ENCODE measurements at places on chromosomes 4 and X. TPM values are rescaled to one million over a fixed set of nuclear protein-coding genes. Genes with fewer than 3 reads are reported as not detected.

Gene JCHAIN
- total RNA-seq = 99.1 TPM

Gene LDOC1
- 19.1 TPM for total RNA-seq

Gene PTCHD1
- 0.20 TPM for total RNA-seq

Gene NOX1
- not detected for total RNA-seq

Gene SLIT2
- 181 TPM for total RNA-seq

Gene FAM184B
- total RNA-seq = 0.17 TPM

Gene UNC5C
- total RNA-seq = 6.7 TPM

Gene NMU
- 2.1 TPM for total RNA-seq

Gene SLC2A9
- total RNA-seq = 19.0 TPM

DNA sequence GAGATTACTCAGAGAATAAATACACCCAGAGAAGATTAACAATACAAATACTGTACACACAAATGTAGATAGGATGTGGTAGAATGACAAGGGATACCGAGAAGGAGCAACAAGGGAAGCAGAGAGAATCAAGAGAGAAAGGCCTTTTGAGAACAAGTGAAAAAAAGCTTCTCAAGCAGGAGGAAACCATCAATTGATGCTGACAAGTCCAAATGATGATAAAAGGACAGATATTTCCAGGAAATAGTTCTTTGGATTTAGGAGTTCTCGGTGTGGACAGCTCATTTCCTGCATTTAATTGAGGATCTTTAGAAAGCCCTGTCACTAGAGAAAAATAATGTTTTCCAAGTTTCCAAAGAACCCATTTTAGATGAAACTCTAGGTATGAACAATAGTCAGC is 48.1 kb downstream of the NPY5R start:
- no peak for DNase-seq

- DNase-seq = no peak
Measured at GRCh38 chr4:160928482-160928881, 1235.3 kb downstream of the FSTL5 start.

- DNase-seq = no peak
Measured at GRCh38 chrX:27675493-27675892, 85.3 kb downstream of the DCAF8L2 start.

- no peak for DNase-seq
Measured at GRCh38 chr4:82124932-82125786, 248.6 kb downstream of the HNRNPD start.

- no peak for DNase-seq
Measured at GRCh38 chr4:164768516-164768915, 14.6 kb downstream of the SMIM31 start.

DNA sequence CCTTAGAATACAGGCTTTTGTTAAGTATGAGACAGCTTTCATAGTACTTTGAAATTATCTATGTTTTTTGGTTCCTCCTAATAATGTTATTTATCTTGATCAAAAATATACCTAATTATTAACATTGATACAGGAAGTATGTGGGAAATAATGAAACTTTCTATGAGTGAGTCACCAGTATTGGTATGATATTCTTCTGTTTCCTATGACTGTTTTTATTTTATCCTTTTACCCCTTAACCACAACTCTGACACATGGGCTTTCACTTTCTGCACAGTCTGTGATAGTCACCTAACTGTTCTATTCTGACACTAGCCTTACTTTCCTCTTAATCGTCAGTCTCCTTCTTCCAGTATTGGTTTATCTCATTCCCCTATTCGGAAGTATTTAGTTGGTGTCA is 4.7 kb downstream of the THAP9 start:
- no peak for DNase-seq

DNA sequence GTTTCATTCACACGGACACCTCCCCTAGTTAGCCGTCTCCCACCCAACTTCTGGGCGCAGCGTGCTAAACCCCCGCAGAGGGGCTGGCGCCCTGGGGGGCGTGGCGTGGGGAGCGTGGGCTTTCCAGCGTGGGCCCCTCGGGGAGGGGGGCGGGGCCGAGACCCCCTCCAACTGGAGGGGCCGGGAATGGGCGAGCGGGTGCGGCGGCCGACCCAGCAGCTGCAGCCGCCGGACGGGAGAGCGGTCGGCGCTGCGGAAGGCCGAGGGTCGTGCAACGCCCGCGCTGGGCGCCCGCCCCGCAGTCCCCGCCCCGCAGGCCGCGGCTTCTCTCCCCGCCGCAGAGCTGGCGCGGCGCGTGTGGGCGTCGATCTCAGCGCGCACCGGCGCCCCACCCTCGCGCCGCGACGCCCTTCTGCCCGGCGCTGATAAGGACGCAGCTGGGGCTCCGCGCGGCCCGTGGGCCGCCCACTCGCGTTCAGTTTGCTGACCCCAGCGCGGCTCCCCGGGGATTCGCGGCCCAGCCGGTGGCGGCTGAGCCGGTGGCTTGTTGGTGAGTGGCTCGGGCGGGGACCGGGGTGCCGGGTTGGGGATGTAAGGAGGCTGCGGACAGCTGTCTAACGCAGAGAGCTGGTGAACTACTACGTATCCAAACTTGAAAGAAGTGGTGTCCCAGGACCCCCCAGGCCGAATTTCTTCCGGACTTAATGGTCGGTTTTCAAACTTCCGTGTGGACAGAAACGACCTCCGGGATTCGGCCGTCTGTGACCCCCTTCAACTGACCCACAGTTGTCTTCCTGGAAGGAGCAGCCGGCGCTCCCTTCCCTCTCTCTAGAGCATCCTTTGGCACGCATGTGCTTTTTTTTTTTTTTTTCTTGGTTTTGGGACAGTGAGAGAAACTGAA is 1.5 kb downstream of the FHDC1 start:
- DNase-seq = peak; percentile 78

- no peak for DNase-seq
Measured at GRCh38 chrX:12979026-12979607, 4.2 kb downstream of the TMSB4X start.

GRCh38 chr4:39591290-39591689 is 47.4 kb downstream of the SMIM14 start:
- no peak for DNase-seq

- DNase-seq = no peak
Measured at GRCh38 chr4:73788411-73788810, 48.0 kb downstream of the CXCL8 start.

- DNase-seq = no peak
Measured at GRCh38 chrX:114472788-114473187, 111.1 kb upstream of the HTR2C start.

GRCh38 chr4:66182636-66183035 is 512.3 kb upstream of the EPHA5 start:
- DNase-seq = no peak
